ENCODE measurements at places on chromosomes 2 and 18. TPM values are rescaled to one million over a fixed set of nuclear protein-coding genes. Genes with fewer than 3 reads are reported as not detected.

ASPRV1 gene
- 0.07 TPM for total RNA-seq

DNA sequence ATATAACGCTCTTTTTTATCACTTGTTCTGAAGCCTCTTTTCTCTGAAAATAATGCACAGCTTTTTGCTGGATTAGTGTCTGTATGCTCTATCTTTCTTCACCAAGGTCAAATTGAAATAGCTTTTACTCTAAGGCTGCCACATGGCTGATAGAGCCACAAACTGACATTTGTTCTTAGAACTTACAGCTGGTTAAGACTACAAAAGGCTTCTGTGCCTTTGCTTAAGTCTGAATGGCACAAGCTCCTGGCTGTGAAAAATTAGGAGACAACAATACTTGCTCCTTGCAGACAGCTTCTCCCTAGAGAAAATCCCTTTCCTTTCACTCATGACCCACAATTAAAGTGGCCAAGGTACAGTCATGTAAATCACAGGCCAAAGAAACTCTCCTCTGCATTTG, 515.3 kb downstream of the DSC3 start:
- DNase-seq = no peak

DNA sequence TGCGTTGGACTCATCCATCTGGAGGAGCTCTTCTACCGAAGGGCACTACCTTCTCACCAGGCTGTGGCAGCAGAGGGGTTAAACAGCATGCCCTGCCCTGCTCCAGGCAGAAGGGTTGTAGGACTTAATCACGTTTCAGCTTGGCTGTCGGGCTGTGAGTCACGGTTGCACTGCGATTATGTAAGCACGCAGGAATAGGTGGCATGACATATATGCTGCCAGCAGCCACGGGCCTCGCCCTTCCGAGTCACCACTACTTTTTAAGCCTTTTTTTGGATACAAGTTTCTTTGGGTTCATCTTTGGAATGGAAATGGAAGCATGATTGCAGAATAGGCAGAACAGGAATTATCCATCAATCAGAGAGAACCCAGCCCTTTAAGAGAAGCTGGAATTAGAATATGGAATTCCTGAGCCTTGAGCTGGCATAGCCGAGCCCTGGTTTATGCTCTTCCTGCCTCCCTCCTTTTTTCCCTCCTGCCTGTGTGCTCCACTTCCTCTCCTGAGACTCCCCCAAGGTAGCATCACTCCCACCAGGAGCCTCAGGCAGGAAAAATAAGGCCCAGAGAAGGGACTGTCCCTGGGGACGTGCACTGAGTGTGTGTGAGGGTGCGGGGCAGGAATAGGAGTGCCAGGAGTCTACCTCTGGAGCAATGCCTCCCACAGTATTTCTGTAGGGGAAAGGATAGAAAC, 86.8 kb downstream of the SEMA4F start:
- peak; percentile 92 for DNase-seq

DNA sequence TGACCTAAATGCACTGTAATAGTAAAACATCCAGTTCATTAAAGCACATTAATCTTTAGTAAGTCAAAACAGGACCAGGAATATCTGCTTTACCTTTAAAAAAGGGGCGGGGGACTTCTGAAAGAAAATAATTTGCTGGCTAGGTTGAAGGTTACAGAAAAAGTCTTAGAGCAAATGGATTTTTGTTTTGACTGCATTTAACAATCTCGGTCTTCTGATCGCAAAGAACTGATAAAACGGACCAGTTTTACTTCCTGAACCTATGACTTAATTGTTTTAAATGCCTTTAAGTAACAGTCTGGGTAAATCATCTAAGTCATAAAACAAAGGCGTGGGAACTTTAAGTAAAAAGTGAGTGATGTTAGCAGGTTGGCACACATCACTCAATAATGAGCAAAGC, 783 bp downstream of the BUB1 start:
- no peak for DNase-seq

DNA sequence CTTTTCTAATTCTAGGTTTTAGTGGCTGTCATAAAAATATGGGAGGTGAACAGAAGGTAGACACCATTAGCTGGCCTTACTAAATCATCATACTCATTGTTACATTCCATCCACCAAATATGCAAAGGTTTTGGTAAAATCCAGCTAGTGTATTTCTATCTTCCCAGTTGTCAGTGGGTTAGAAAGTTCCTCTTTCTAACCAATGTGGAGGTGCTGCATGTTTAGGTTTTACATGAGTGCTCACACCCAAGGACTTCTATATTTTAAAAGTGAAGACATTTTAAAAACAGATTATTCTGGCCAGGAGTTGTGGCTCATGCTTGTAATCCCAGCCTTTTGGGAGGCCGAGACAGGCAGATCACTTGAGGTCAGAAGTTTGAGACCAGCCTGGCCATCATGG, 5.9 kb downstream of the ALPP start:
- no peak for DNase-seq

- no peak for DNase-seq
These were observed 540.9 kb downstream of the NRXN1 start for GRCh38 chr2:50490991-50491390.

DNA sequence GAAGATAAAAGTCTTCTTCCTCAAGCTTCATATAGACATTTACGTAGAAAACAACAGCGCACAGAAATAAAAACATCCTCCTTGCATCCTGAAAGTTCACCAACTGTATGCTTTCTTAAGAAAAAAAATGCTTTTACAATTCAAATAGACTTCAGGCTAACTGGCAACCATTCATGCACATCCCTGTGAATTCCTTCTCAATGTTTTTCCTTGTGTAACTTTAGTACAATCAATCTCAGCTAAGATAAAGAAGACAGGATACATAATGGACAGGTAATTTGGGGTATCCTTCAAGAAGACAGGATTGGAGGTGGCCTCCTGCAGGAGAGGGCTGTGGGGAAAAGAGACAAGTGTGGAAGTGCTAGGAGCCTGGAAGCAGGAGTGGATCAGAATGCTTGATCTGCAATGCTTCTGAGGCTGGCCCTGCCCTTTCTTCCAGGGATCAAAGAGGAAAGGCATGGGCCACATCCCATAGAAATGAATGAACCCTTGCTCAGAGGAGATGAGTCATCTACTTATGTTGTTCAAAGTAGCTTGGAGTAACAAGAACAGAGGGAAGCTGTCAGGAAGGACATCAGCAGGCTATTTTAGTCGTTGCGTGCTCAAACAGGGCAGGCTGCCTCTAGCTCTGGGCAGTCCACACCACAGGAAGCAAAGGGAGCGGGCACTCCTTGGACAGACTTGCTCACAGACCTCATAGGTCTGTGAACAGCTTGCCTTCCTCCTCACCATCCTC, 126.6 kb downstream of the TMEM131 start:
- peak; percentile 90 for DNase-seq

DNA sequence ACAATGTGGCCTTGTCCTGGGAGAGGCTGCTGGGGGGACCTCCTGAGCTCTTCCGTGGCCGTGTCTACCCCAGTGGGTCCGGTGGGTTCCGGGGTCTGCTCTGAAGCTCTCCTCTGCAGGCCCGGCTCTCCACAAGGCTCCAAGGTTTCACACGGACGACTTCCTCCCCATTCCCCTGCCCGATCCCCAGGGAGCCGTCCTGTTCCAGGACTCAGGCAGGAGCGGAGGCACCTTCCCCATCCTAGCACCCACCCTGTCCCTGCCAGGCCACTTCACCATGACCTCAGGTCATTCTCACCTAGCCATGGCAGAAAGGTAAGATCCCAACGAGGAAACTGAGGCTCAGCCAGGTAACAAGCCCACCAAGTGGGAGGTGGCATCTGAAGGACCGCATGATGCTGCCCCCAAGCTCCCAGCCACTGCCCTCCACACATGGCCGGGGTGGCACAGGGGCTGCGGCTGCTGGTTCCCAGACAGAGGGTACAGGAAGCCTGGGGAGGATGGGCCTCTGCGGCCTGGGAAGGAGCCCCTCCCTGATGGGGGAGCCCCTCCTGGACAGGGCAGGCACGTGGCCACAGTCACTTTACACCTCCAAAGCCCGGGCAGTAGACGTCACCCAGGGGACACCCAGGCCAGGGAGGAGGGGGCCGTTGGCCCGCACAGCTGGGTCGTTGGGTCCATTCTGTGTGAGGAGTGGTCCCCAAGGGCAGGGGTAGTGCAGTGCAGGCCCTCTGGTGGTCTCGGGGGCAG, 274.0 kb downstream of the NDUFA10 start:
- no peak for DNase-seq

DNA sequence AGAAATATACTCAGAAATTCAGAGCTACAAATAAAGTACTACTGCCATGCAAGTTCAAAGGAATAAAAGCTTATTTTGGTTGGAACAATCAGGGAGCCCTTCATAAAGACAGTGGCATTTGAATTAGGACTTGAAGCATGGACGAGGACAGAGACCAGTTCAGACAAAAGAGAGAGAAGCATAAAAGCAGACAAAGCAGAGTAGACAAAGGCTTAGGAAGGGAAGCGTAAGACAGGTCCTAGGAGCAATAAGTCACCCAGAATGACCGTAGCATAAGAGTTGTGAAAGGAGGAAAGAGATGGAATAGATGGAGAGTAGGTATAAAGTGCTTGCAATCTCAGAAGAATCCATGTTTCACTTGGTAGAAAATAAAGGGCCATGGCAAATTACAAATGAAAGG, 14.0 kb downstream of the PDE1A start:
- no peak for DNase-seq

DNA sequence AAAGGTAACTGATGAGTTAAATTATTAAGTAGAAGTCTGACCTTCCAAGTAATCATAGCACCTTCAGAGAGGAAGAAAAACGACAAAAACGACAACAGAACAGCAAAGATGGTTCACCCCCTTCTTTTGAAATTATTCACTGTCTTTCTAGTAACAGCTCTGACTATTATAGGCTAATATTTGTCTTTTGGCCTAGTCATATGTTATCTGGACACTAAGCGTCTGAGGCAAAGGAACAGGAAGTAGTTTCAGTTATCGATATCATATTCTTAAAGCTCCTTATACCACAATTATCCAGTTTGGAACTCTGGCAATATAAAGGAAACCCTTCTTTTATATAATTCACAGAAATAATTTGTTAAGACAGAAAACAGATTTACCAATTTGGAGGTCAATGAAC, 27.6 kb upstream of the SLC40A1 start:
- no peak for DNase-seq

DNA sequence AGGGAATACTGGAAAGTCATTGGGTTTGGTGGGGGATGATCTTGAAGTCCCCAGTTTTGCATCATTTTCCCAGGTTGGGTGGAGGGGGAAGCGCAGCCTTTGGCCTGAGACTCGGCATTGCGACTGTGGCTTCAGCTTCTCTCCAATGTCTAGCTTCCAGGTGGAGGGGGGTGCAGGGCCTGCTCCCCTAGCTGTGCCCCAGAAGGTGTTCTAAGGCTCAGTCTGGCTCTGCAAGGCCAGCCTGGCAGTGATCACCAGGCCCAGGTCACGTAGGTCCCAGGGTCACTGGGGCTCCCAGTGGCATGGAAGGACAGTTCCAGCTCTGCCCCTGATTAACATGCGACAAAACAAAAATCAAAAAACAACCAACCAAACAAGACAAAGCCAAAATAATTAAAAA, 56.9 kb upstream of the HAAO start:
- DNase-seq = no peak

DNA sequence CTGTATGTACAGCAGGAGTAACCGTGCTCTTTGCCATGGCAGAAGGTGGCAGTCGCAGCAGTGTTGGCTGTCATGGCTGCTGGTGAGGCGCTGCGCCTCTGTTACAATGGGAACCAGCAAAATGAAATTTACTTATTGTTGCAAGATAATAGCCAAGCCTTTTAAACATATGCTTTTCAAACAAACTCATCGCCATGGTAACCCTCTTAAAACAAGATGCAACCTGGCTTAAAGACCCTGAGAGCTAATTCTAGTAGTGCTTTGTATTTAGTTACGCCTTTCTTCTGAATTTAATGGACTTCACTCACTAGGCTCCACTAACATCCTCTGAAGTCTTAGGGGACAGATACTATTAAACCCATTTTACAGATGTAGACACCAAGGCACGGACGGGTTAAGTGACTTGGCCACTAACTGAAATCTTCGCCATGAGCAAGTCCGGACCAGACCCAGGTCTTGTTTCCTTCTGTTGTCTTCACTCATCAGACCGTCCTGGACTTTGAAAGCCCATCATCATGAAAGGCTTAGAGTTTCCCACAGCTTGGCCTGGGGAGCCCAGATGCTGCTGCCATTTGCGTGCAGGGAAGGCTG, 111.6 kb upstream of the ODC1 start:
- DNase-seq = no peak

DNA sequence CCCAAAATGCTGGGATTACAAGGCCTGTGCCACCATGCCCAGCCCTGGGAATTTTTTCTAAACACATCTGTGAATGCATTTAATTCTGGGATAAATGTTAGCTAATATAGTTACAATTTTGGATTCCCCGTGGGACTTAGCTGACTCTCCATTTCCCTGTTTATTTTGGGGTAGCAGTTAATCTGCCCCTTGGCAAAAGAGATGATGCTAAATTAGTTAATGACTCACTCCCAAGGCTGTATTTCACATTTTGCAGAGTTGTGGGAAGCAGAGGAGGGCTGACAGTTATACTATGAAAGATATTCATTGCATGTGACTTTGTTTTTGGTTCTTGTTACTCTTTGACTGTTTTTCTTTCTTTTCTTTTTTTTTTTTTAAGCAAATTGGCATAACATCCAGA, 3.2 kb downstream of the MTHFD2 start:
- DNase-seq = no peak

DNA sequence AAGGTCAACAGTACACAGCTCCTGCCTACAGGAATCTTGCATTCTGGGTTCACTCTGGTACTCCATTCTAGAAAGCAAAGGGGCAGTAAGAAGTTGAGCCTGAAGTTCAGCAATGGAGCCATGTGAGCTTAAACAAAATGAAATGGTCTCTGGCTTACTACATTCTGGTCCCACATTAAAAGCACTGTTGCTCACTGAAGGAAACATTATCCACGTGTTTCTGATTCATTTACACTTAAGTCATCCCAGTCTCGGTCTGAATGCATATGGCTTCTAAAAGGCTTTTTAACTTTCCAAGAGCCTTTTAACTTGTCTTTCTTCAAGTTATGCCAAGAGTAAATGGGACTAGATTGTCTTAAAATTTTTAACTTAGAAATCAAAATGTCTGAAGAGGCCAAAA, 177.8 kb downstream of the LNPK start:
- no peak for DNase-seq

GRCh38 chr18:23257686-23258565, 122.6 kb downstream of the CABLES1 start:
- DNase-seq = no peak

DNA sequence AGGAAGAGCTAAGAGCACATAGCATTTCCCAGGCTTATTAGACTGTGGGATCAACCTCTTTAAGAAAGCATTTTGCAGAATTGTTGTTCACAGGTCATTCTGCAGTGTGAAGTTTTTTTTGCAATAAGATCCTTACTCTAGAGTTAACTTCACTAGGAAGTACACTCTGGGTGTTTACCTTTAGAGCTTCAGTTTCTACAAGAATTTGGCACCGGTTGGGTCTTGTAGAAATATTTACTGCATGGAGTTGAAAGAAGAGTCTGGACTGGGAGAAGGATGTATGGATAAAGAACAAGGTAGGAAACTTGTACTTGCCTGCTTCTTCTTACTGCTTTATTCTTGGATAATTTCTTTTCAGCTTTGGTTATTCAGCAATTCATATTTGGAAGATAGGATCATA, 944.9 kb upstream of the GYPC start:
- no peak for DNase-seq
